ENCODE measurements at places on chromosomes 1 and 21.

- no peak for DNase-seq
Measured at GRCh38 chr1:44802306-44803061, 2.3 kb downstream of the PLK3 start.

GRCh38 chr1:34331020-34331926 lies 154.6 kb downstream of the C1orf94 start:
- DNase-seq = no peak

- DNase-seq = no peak
Measured at GRCh38 chr1:58089898-58090534, 456.5 kb downstream of the OMA1 start.

GRCh38 chr1:9039761-9040658 lies 13.8 kb upstream of the SLC2A7 start:
- no peak for DNase-seq

- DNase-seq = no peak
Measured at GRCh38 chr1:226656601-226657277, 82.3 kb downstream of the ITPKB start.

DNA sequence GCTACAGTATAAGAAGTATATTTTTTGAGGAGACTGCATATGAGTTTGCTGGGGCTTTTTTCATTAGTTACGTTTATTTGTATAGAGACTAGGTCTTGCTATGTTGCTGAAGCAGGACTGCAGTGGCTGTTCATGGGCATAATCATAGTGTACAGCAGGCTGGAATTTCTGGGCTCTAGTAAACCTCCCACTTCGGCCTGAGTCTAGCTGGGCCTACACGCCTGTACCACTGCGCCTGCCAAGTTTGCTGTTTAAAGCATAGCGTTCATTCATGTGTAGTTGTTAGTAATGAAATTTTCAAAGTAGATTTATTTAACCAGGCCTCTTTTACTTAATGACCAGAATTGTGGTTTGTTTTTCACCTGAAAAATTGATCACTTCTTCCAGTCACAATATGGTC lies 33.8 kb downstream of the HS2ST1 start:
- no peak for DNase-seq

- no peak for DNase-seq
Measured at GRCh38 chr1:207458414-207458813, 4.3 kb downstream of the CR2 start.

GRCh38 chr1:230781131-230781530 lies 33.9 kb downstream of the CAPN9 start:
- DNase-seq = no peak

DNA sequence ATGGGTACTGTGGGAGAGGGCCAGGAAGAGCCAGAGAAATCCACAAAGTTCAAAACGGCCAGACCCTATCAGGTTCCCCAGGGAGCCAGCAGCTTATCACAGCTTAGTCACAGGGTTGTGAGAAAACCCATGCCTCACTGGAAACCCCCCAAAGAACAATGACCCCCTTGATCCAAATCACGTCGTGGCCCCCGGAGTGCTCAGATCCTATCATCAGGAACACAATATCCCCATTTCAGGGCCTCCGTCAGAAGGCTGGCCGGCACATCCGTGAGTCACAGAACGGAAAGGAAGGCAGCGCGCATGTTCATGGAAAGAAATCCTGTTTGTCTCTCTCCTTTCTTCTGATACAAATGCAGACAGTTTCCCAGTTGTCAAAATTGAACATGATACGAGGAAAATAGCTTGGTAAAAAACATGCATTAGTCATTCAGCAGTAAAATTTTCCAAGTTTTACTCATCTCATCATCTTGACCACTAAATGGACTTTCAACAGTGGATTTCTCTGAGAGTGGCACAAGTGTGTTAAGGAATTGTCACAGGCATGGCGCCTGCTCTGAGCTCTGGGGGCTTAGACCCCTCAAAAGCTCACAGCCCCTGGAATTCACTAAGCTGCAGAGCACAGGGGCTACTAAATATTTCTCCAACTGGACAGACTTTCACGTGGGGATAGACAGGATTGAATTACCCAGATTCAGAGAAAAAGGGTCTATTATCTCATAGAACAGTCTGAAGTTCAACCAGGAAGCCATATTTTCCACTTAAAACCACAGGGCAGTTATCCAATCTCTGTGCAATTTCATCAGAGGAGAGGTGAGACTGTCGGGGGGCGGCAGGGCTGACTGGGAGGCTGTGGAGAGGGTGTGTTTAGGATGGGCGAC lies 124.8 kb downstream of the RIPK4 start:
- DNase-seq = no peak

DNA sequence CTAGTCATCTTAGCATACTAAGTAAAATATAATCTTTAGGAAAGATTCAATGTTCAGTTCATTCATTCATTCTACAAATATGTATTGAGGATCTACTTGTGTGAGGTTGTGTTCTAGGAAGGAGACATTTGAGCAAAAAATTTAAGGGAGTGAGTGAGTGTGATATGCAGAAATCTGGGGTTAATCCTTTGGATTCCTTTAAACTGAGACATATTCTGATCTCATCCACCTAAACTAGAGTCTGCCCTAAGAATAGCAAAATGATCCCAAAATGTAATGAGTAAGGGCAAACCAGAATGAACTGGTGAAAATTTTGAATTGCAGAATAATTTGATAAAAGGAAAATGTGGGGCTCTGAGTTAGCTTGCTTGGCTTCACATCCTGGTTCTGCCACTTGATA lies 8.6 kb downstream of the UBE2U start:
- DNase-seq = no peak

DNA sequence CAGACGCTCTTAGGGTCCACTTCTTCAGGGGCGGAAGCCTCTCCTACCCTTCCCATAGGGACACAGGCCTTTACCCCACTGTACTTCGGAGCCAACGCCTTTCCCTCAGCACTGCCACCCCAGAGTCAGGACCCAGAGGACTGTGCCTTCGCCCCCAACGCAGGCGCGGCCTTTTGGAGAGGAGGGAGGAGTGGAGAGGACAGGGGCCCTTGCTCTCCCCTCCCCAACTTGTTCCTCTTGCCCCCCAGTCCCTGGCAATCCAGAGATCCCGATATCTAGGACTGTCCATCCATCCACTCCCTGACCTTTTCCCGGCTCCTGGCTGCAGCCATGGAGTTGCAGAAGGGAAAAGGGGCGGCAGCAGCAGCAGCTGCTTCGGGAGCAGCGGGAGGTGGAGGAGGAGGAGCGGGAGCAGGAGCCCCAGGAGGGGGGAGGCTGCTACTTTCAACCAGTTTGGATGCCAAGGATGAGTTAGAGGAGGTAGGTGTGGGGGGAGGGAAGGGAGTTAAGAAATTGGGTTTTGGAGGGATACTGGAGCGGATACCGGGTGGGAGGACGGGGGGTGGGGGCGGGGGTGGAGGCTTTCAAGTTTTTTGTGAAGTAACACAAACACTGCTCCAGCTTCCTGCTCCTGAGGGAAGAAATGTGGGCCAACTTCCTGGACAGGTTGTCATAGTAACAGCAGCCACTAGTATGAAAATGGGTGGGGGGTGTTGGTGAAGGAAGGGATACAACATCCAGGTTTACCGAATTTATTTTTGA lies 636 bp downstream of the INTS3 start:
- DNase-seq = peak; percentile 13

DNA sequence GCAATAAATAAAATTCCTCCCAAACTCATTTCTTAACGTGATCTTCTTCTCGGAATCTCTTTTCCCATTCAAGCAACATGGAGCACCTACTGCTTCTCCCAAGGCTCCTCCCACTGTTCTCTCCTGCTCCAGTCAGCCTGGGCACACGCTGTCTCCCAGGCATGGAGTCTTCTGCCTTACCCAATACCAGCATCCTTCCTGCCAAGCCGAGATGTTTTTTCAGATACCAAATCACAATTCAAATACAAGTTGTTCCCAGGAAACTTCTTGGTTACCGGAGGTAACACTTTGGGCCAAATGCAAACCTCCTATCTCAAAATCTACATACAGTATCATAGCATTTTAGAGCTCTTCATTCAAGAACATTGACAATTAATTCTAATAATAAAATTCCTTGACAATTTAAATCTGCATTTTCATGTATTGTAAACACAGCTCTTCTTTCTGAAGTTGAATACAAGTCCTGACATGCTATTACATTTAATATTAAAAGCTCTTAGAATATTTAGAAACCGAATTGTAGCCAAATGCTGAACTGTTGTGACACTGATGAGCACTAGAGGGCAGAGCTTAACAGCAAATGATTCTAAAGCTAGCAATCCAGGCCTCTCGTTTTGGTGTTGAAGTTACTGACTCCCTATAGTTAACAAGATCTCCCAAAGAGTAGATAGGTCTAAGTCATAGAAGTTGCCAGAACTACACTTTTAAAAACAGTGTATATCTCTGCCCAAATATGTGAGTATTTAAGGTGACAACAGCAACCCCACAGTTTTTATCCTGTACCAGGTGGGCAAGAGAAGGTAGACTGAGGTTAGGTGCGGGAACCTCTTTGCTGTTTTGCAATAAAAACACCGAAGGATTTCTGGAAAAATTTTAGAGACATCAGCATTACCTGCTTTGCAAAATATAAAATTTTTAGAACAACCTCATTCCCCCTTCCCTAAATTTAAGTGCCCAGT lies 52.3 kb downstream of the BCAR3 start:
- DNase-seq = no peak

GRCh38 chr1:59083946-59084865 lies 212.7 kb upstream of the FGGY start:
- no peak for DNase-seq

DNA sequence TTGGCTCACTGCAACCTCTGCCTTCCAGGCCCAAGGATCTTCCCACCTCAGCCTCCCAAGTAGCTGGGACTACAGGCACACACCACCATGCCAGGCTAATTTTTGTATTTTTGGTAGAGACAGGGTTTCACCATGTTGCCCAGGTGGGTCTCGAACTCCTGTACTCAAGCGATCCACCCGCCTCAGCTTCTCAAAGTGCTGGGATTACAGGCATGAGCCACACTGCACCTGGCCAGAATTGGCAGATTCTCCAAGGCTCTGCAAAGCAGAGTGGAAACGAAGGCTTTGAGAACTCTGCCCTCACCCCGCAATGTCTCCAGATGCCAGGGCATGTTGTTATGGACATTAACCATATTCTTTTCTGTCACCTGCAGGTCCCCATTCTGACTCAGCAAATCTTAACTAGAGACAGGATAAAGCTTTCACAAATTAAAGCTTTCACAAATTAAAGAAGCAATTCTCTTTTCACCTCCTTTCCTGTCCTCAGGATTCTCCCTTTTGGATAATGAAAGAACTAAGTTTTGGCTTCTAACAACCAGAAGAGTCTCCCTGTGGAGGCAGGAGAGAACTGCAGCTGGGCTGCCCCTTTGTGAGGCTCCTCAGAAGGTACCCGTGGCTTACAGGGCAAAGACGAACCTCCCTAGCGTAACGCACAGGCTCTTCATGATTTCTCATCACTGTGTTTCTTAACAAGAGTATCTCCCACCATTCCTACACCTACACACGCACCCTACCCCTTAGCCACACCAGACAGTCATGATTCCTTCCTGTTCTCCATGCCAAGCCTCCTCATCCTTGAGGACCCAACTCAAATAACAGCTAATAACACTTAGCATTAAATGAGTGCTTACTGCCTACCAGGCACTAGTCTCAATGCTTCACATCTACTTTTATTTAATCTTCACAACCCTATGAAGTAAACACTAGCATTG lies 29.8 kb downstream of the GPA33 start:
- no peak for DNase-seq

DNA sequence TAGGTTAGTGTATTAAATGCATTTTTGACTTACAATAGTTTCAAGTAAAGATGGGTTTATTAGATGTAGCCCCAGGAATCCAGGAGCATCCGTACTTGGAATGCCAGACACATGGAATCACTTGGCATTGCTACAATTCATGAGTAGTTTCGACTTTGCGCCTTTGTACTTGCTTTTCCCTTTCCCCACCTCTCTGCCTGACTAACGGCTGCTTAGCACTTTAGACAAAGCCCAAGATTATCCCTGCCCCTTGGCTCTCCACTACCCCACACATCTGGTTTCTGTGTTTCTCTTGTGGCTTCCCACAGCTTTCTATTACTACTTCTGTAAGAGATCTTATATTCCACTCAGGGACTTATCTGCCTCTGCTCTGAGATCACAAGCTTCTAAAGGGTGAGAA lies 397.7 kb upstream of the POU3F1 start:
- no peak for DNase-seq

DNA sequence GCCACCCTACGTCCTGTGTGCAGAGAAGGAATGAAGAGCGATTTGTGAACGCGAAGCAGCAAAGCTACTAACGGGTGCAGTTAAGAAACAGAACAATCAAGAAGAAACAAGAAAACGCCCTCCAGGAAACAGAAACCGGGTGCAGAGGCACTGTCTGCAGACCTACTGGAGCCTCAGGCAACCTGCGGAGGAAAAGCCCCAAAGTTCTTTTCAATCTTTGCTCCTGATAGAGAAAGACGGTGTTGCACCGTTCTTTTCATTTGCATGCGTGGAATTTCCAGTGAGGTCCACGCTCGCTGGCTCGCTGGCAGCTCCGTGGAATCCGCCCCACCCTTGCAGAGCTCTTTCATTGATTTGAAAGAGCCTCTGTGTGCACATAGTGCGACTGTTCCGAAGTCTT lies 37.0 kb upstream of the PDE9A start:
- DNase-seq = no peak

DNA sequence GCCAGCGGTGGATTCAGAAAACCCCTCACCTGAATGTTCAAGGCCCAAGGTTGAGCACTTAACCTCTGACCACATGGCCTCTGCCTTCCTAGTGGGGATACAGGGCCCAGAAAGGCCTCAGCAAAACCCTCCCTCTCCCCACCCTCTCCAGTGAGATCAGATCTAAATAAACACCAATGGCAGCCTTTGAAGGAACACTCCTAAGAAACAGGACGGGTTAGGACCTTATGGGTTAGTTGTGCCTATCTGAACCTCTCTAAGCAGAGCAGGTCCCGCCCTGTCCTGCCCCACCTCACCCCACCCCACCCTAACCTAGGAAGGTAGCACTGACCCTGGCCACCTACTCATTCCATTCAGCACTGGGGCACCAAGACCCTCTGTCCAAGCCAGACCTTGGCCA lies 7.9 kb upstream of the GRHL3 start:
- DNase-seq = no peak

DNA sequence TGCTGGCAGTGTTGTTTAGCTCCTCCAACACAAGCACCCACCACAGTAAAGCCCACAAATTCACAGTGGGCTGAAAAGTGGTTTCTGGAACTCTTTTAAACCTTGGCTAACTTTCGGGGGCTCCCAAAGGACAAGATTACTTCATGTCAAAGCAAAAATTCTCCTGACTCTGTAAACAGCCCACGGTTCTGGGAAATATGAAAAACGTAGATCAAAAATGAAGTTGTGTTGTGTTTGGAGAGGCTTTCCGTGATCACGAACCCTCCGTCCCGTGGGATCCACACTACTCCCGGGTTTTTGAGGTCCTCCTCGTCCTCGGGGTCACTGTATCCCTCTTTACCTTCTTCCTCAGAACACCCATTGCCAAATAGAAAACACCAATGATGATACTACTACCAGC lies 159.0 kb upstream of the RUNX1 start:
- DNase-seq = no peak

GRCh38 chr1:205186191-205186590 lies 25.3 kb downstream of the DSTYK start:
- no peak for DNase-seq

GRCh38 chr1:170804419-170804818 lies 130.9 kb upstream of the MROH9 start:
- DNase-seq = no peak

Measured in stimulated activated CD8-positive, alpha-beta memory T cell treated with anti-CD3 and anti-CD28 coated beads, Interleukin-2, amount 100 ng/mL, for 48 hours (primary cell).